T-helper 17 cell (primary cell): ENCODE measurements at places on chromosomes 12 and 14. TPM values are rescaled to one million over a fixed set of nuclear protein-coding genes. Genes with fewer than 3 reads are reported as not detected.

GRCh38 chr12:402029-402389 is 565 bp downstream of the CCDC77 start:
- H3K4me3 ChIP-seq = no peak overlapping the region
- H3K27ac ChIP-seq = no peak overlapping the region
- no peaks in the 10 kb centered on the region for H3K27me3 ChIP-seq
- peaks cover 7% of the 10 kb centered on the region for H3K36me3 ChIP-seq

GRCh38 chr12:52741375-52742195 is 35.6 kb downstream of the KRT76 start:
- peaks cover 2% of the 10 kb centered on the region for H3K36me3 ChIP-seq
- peaks cover 30% of the 10 kb centered on the region for H3K27me3 ChIP-seq
- H3K4me1 ChIP-seq = no peaks in the 10 kb centered on the region
- no peak overlapping the region for H3K4me3 ChIP-seq
- no peak for DNase-seq

GRCh38 chr12:114696443-114697242 is 12.7 kb upstream of the TBX3 start:
- H3K27ac ChIP-seq = no peak overlapping the region
- H3K36me3 ChIP-seq = peaks cover 9% of the 10 kb centered on the region

DNA sequence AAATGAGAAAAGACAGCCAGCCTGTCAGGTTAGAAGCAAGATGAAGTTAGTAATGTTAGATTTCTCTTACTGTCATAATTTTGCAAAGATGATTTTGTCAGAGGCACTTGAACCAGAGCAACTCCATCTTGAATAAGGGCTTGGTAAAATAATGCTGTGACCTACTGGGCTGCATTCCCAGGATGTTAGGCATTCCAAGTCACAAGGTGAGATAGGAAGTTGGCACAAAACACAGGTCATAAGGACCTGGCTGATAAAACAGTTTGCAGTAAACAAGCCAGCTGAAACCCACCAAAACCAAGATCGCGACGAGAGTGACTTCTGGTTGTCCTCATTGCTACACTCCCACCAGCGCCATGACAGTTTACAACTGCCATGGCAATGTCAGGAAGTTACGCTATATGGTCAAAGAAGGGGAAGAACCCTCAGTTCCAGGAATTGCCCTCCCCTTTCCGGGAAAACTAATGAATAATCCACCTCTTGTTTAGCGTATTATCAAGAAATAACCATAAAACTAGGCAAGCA is 1313.5 kb upstream of the TMEM132C start:
- H3K4me1 ChIP-seq = no peaks in the 10 kb centered on the region
- H3K27me3 ChIP-seq = peaks cover 5% of the 10 kb centered on the region
- H3K36me3 ChIP-seq = no peaks in the 10 kb centered on the region
- DNase-seq = no peak
- H3K4me3 ChIP-seq = no peak overlapping the region
- no peak overlapping the region for H3K27ac ChIP-seq

DNA sequence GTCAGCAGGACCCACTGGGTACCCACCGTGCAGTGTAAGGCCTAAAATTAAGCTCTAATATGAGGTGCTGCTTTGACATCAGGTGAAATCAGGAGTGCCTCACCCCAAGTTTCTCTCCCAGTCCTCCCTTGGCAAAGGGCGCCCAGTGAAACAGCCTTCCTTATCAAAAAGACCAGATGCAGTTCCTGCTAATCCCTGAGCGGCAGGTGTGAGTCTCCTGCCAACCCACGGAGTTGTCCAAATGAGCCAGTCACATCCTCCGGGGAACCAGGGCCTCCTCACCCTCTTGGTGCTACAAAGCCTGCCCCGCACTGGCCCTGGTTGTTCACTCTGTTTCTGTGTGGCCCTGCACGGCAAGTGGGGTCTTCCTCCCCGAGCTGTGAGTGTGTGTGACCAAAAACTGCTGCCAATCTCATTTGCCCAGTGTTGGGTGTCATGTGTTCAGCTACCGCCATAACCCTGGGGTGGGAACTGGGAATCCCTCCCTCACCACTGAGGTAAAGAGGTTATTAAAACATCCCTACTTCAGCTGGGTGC is 20.2 kb upstream of the P2RX4 start:
- H3K27ac ChIP-seq = no peak overlapping the region
- DNase-seq = no peak
- H3K4me3 ChIP-seq = no peak overlapping the region
- H3K27me3 ChIP-seq = no peaks in the 10 kb centered on the region
- H3K36me3 ChIP-seq = peaks cover 5% of the 10 kb centered on the region

GRCh38 chr12:126591533-126591932 is 1526.3 kb downstream of the AACS start:
- DNase-seq = no peak
- no peak overlapping the region for H3K4me3 ChIP-seq
- H3K36me3 ChIP-seq = no peaks in the 10 kb centered on the region
- H3K27me3 ChIP-seq = no peaks in the 10 kb centered on the region
- H3K27ac ChIP-seq = no peak overlapping the region

DNA sequence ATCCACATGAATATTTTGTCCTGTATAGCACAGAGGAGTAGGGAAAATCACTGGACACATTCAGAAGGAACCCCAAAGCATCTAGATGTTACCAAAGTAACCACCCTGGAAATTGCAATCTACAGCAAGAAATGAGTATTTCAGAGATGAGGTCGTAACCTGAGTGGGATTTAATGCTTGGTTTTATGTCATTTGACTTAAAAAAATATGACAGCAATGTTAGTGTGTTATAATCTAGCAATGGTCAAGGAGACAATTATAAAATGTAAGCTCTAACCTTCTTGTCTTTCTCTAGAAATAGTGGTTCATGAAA is 256.6 kb downstream of the NAV3 start:
- H3K36me3 ChIP-seq = no peaks in the 10 kb centered on the region
- no peak overlapping the region for H3K4me3 ChIP-seq
- H3K27ac ChIP-seq = no peak overlapping the region
- no peaks in the 10 kb centered on the region for H3K4me1 ChIP-seq
- no peak for DNase-seq

GRCh38 chr12:28242129-28242495 is 51.9 kb downstream of the CCDC91 start:
- H3K36me3 ChIP-seq = no peaks in the 10 kb centered on the region
- peaks cover 12% of the 10 kb centered on the region for H3K4me1 ChIP-seq
- no peak overlapping the region for H3K4me3 ChIP-seq

GRCh38 chr14:102096569-102097188 is 9.8 kb upstream of the HSP90AA1 start:
- H3K36me3 ChIP-seq = no peaks in the 10 kb centered on the region
- DNase-seq = peak; percentile 53
- H3K4me3 ChIP-seq = no peak overlapping the region
- peaks cover 6% of the 10 kb centered on the region for H3K4me1 ChIP-seq
- H3K27ac ChIP-seq = peak overlapping the region; percentile 49

- H3K27ac ChIP-seq = no peak overlapping the region
- H3K4me1 ChIP-seq = no peaks in the 10 kb centered on the region
- DNase-seq = no peak
- no peak overlapping the region for H3K4me3 ChIP-seq
- peaks cover 6% of the 10 kb centered on the region for H3K36me3 ChIP-seq
These were observed 50.3 kb downstream of the TSHR start for GRCh38 chr14:81005540-81006228.

DNA sequence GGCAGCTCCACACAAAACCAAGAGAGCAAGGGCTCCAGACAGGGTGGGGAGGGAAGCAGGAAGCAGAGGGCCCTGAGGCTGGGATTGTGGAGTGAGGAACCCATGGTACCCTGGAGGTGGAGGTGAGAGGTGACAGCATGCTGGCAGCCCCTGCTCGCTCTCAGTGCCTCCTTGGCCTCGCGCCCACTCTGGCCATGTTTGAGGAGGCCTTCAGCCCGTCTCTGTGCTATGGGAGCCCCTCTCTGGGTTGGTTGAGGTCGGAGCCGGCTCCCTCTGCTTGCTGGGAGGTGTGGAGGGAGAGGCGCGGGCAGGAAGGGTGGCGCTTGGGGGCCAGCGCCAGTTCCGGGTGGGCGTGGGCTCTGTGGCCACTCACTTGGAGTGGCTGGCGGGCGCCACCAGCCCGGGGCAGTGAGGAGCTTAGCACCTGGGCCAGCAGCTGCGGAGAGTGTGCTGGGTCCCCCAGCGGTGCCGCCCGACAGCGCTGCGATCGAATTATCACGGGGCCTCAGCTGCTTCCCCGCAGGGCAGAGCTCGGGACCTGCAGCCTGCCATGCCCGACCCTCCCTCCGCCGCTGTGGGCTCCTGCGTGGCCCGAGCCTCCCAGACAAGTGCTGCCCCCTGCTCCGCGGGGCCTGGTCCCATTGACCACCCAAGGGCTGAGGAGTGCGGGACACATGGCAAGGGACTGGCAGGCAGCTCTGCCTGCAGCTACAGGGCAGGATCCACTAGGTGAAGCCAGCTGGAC is 196.0 kb downstream of the DACT1 start:
- H3K36me3 ChIP-seq = no peaks in the 10 kb centered on the region
- no peak overlapping the region for H3K27ac ChIP-seq
- peaks cover 2% of the 10 kb centered on the region for H3K4me1 ChIP-seq
- DNase-seq = no peak

DNA sequence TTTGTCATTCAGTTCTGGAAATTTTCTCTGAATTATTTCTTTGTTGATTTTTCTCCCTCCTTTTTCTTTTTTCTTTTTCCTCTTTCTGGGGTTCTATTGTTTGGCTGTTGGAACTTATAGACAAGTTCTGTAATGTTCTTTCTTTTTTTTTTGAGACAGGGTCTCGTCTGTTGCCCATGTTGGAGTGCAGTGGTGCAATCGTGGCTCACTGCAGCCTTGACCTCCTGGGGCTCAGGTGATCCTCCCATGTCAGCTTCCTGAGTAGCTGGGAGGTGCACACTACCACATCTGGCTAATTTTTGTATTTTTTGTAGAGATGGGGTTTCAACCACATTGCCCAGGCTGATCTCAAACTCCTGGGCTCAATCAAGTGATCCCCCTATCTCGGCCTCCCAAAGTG is 30.1 kb upstream of the TBC1D30 start:
- H3K27ac ChIP-seq = no peak overlapping the region
- no peak overlapping the region for H3K4me3 ChIP-seq
- DNase-seq = no peak

DNA sequence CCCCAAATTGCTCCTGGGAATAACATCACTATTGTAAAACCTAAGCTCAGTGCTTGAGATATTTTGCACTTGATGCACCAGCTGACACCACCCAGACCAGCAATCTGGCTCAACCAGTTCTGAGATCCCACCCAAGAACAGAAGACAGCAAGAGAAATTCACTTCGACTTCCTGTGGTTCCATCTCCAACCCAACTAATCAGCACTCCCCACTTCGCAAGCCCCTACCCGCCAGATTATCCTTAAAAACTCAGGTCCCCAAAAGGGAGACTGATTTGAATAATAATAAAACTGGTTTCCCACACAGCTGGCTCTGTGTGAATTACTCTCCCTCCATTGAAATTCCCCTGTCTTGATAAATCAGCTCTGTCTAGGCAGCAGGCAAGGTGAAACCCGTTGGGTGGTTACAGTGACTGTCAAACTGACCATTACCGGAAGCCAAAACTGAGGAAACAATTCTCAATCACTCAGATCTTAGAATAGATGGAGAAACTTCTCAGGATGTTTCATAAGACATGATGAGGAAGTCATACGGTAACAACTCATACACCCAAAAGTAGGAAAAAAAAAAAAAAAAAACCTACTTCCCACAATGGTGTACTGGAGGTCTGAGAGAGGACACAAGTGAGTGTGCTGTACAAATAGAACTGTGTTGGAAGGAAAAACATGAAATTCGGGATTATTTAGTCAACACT is 92.4 kb downstream of the TMTC1 start:
- peaks cover 16% of the 10 kb centered on the region for H3K27me3 ChIP-seq
- H3K36me3 ChIP-seq = peaks cover 2% of the 10 kb centered on the region
- H3K4me3 ChIP-seq = no peak overlapping the region
- H3K27ac ChIP-seq = no peak overlapping the region

GRCh38 chr14:64943556-64943955 is 1.0 kb upstream of the GPX2 start:
- H3K4me3 ChIP-seq = no peak overlapping the region
- H3K27ac ChIP-seq = peak overlapping the region; percentile 59
- peaks cover 8% of the 10 kb centered on the region for H3K36me3 ChIP-seq
- H3K27me3 ChIP-seq = no peaks in the 10 kb centered on the region

- no peaks in the 10 kb centered on the region for H3K36me3 ChIP-seq
- no peak overlapping the region for H3K27ac ChIP-seq
- peaks cover 9% of the 10 kb centered on the region for H3K4me1 ChIP-seq
These were observed 108.2 kb downstream of the TSPAN9 start for GRCh38 chr12:3185260-3185870.

GRCh38 chr12:112971248-112971647 is 7.1 kb upstream of the OAS2 start:
- no peak for DNase-seq
- no peak overlapping the region for H3K27ac ChIP-seq
- H3K27me3 ChIP-seq = no peaks in the 10 kb centered on the region
- H3K36me3 ChIP-seq = peaks cover 17% of the 10 kb centered on the region

DNA sequence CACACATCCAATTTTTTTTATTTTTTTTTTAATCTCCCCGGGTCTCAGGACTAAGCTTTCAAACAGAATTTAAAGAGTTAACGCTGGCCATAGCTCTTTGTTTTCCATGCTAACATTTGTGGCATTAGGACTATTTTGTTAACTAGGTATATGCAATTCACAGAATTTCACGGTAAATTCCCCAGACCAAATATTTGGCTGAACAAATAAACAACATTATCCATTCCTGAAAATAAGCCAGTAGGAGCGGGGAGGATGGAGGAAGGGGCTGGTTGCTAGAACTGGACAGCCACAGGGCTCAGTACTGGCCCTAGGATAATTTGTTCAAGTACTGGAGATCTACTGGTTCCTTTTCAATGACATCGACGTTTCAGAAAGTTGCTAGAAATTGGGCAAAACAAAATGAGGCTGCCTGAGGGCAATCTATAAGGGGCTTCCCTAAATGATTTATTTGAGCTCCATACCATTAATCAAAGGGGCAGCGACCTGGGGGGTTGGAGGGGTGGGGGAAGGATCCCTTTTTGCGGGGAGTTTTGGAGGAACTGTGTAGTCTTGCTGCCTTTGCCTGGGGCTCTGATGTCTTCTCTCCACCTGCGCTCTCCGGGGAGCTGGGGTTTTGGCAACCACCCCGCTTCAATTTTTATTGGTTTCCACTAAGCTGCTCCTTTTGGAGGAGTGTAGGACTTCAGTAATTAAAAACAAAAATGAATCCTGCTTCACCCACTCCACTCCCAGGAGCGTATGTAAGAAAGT is 9.0 kb downstream of the BMP4 start:
- H3K27me3 ChIP-seq = peaks cover 77% of the 10 kb centered on the region
- DNase-seq = no peak
- no peaks in the 10 kb centered on the region for H3K36me3 ChIP-seq
- no peak overlapping the region for H3K4me3 ChIP-seq

DNA sequence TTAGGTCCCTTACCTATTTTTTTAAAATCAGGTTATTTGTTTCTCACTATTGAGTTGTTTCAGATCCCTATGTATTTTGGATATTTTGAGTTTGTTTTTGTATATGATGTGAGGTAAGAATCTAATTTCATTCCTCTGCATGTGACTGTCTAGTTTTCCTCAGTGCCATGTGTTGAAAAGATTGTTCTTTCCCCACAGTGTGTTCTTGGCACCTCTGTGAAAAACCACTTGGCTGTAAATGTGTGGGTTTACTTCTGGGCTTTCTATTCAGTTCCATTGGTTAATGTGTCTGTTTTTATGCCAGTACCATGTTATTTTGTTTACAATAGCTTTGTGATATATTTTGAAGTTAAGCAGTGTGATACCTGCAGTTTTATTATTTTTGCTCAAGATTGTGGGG is 1516.4 kb downstream of the AACS start:
- H3K27me3 ChIP-seq = no peaks in the 10 kb centered on the region
- no peaks in the 10 kb centered on the region for H3K4me1 ChIP-seq
- H3K4me3 ChIP-seq = no peak overlapping the region
- no peak for DNase-seq
- H3K27ac ChIP-seq = no peak overlapping the region

SLC38A6 gene
- total RNA-seq = 10.4 TPM

CABP1 gene
- total RNA-seq = not detected

RPL6 gene
- total RNA-seq = 1,682 TPM

PTGER2 gene
- 40.5 TPM for total RNA-seq

ZC2HC1C gene
- 0.76 TPM for total RNA-seq

RASAL1 gene
- 0.15 TPM for total RNA-seq

PRR4 gene
- total RNA-seq = 1.4 TPM
